IMR-90 (cell line): ENCODE measurements at places on chromosomes 3 and 15.
A peak's percentile ranks its signal among the peaks of the same experiment; 100 is the strongest.

GRCh38 chr15:41775651-41776050 is 1.4 kb downstream of the MAPKBP1 start:
- no peak for DNase-seq

DNA sequence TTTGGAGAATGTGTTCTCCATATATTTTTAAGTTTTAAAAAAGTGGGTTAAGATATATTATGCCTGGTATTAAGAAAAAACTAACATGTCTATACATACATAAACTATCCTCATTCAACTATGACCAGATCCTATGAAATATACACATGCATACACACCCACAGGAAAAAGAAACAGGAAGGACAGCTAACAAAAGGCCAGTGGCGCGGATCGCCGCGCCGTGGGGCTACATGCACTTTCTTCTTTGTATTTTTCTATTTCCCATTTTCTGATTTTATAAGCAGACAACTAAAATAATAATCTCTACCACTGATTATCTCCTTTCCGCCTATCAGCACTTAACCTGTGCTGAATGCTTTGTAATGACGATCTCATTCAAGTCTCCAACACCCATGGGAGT is 160.1 kb downstream of the OR4M2 start:
- DNase-seq: no peak

- peak; percentile 73 for DNase-seq
These were observed 434.9 kb upstream of the TPM1 start for GRCh38 chr15:62607643-62608042.

GRCh38 chr15:98888820-98889479 is 118.6 kb downstream of the PGPEP1L start:
- peak; percentile 86 for DNase-seq

DNA sequence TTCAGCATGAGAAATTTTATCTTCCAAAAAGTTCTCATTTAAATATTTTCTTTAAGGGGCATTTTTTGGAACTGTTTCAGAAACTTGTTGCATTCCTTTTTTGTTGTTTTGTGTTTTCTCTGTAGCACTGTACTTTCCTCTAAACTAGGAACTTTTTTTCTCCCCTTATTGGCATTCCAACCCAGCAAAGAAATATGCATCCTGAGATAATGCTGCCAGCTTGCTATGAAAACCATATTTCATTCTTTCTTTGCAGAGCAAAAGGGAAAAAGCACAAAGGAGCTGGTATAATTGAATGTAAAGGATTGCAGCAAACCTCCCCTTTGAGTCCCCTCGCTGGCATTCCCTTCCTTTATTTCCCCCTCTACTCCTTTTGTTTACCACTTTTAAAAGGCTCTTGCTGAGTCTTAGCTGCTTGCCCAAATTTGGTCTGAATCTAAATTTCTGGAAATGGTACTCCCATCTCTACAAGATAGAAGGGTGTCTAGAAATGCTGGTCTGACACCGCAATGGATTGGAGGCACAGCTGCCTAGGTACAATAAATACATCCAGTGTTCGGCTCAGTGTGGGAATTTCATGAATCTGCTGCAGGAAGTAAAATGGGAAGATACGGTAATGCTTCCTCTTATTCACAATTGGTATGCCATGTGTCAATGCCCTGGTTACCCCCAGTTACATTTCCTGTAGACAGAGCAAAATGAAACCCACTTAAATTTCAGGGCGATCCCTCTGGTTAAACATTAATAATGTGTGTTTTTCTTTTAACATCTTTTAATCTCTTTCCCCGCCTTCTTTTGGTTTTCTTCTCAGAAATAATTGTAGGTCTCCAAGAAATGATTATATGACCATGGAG is 156.6 kb downstream of the MEIS2 start:
- no peak for DNase-seq

GRCh38 chr15:98954411-98954810 is 53.2 kb downstream of the PGPEP1L start:
- peak; percentile 88 for DNase-seq

DNA sequence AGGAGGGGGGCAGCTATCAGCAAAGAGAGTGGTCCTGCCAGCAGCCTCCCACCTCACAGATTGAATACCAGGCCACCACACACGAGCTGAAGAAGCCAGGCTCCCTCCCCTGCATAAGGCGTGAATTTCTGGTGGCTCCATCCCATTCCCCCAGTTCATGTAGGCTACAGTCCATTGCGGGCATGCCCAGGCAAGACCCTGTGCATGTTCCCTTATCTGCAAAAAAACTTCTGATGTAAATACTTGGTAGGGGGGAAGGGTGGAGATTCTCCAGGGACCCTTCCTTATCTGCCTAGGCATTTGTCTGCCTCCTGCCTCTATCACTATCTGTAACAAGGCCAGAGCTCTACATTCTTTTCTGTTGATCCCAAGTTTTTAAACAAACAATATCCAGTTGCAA is 27.6 kb upstream of the UBP1 start:
- peak; percentile 19 for DNase-seq

GRCh38 chr15:81015621-81016488 is 15.1 kb downstream of the TLNRD1 start:
- no peak for DNase-seq

DNA sequence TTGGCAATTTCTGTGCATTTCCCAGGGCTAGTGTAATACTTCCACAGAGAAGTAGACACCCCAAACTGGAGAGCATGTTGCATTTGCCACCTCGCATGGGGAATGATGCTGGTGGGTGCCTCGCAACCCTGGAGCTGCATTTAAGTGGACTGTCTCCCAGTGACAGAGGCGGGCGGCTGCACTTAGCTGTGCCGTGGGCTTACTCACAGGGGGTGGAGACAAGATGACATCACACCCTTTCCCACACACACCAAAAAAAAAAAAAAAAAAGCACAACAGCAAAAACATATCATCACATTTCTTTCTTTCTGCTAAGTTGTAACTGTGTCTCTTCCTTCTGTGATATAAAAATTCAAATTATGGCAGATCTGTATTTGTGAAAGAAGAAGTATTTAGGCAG is at the start of gene ABI3BP:
Gene ABI3BP (minus strand): TSS at position 113 of the 400 bp plus-strand sequence. CDS start 37 bp downstream, at position 76.
- DNase-seq: peak; percentile 89

DNA sequence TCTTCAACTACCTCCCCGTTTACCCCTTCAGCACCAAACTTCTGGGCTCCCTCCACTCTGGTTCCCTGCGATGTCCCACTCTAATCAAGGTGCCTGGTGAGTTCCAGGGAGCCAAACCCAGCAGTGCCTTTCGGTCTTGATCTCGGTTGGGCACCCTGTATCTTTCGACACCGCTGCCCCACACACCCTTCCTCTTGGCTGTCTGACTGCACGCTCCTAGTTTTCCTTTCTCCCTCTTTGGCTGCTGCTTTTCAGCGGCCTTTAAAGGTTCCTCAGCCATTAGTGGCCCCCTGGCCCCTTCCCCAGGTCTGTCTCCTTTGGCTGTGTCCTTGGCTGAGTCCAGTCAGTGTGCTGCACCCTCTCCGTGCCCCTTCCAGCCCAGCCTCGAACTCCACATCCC is 784 bp downstream of the TTLL3 start:
- no peak for DNase-seq

DNA sequence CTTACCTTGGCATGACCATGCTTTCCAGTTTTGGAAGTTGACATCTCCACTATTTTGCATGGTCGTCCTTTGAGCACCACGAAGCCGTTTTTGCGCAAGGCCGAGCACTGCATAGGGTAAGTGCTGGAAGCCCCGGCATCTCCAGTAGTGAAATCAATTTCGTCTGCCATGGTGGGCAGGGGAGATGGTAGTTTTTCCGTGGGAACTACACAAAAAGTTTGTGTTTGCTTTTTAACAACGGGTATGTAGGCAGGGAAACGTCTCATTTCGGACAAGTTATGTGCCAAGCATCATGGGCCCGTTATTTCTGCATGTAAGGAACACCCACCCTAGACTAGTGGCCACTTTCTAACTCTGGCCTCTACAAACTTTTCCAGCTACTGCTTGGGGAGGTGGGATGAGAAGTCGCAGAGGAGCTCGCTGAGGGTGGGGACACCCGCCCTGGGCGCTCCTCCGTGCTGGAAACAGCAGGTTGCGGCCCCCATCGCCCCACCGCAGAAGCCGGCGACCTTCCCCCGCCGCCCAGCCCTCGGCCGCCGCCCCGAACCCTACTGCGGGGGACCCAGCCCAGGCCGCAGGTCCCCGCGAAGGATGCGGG is 701 bp downstream of the EIF5A2 start:
- DNase-seq: peak; percentile 11

DNA sequence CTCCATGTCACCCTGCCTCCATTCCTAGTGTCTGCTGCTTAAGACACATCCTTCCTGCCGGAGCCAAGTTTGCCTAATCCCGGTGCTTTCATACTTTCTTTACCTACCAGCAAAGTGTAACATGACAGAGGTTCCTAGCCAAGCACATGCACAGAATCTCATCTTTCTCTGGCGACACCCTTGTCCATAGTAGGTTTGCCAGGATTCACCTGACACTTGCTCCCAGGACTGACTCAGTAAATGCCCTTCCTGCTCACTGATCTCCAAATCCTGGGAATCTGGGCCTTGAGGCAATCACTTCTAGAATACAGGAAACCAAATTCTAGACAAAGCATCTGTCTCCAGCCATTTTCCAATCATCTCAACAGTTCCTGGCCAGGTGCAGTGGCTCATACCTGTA is 10.2 kb upstream of the NR2E3 start:
- DNase-seq: no peak

DNA sequence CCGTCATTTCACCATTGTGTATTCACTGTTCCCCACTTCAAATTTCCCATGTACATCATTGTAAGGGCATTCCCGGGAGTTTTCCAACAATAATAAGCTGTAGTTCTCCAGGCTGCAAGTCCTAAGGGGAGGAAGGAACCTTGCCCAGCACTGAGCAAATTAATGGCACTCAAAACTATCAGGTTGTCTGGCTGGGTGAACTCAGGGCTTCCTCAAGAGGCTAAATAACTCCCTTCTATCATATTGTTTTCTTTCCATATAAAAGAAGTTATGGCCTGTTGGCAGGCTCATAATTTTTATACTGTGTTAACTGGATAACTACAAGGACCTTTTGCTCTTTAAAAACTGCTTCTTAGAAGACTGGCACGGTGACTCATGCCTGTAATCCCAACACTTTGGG is 71.4 kb downstream of the SEMA6D start:
- DNase-seq: no peak

- DNase-seq: no peak
These were observed 472.7 kb upstream of the NR2F2 start for GRCh38 chr15:95857758-95858157.

- no peak for DNase-seq
These were observed 140.0 kb upstream of the MEF2A start for GRCh38 chr15:99425657-99426301.
